ENCODE measurements at places on chromosomes 12 and 14.

- no peak for DNase-seq
These were observed 34.1 kb upstream of the SMOC1 start for GRCh38 chr14:69845050-69845581.

DNA sequence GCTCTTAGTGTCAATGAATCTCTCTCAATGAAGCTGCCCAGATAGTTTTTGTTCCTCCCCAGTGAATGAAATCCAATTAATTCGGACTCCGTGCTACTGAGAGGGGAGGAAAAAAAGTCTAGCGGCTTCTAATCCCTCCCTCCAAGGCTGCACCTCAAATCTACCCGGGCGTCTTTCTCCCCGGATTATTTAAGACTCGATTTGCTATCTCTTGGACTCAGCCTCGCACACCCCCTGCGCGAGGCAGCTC is 134 bp downstream of the DUSP6 start:
- no peak for DNase-seq

DNA sequence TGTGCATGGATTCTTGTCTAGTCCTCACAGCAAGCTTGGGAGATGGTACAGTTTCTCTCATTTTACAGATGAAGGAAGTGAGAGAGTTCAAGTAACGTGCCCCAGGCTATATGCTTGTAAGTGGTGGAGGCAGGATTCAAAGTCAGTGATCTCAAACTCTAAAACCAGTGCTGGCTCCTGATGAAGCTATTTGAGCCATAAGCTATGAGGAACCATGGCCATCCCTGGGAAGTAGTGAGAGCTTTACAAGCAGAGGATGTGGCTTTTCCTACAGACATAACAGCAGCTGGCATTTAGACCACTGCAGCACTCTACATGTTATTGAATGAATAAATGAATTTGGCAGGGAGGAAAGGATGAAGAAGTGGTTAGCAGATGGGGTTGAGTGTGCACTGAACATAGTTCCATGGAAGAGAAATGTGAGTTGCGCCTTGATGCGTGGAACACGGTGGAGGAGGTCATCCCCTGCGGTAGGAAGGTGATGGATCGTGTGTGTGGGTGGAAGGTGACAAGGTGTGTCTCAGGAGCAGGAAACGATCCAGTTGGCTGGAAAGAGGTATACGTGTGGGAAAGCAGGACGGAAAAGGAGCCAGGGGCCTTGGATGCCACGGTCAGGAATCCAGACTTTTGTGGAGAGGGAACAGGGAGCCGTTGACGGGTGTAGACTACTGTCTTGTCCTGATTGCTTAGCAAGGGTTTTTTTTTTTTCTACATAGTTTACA is 65.2 kb downstream of the RFX4 start:
- no peak for DNase-seq

DNA sequence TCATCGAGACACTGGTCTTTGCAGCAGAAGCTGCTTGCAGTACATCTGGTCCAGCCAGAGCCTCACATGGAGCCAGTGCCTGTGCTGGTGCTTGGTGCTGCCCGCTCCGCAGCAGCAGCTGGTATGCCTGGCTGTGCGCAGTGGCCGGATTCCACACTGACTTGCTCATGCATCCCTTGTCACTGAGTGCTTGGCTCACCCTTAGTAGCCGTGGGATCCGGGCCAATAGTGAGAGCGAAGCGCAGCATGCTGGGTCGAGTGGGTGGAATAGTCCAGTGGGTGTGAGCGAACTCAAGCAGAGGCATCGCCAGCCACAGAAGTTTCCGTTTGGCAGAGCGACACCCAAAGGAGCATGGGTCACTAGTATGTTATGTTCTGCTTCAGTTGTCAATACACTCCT is 10.1 kb upstream of the FBXO33 start:
- DNase-seq = no peak

DNA sequence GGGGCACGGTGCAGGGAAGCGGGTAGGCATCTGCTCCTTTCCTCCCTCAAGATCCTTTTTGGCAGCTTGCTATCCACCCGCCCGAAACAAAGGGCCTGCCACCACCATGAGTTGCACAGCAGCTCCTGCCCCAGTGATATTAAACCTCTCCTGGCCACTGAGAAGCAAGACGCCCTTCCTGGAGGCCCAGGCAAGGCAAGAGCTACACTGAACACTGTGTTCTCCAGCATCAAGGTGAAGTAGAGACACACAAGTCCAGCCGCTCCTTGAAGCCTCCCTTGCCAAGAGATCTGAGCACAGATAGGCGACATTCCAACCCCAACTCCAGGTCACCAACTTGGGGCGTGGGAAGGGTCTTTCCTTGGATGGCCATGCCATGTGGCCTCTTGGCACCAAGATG is 70.9 kb downstream of the ACTN1 start:
- no peak for DNase-seq

GRCh38 chr14:68607081-68607866 is 185.6 kb downstream of the ZFP36L1 start:
- DNase-seq = no peak

DNA sequence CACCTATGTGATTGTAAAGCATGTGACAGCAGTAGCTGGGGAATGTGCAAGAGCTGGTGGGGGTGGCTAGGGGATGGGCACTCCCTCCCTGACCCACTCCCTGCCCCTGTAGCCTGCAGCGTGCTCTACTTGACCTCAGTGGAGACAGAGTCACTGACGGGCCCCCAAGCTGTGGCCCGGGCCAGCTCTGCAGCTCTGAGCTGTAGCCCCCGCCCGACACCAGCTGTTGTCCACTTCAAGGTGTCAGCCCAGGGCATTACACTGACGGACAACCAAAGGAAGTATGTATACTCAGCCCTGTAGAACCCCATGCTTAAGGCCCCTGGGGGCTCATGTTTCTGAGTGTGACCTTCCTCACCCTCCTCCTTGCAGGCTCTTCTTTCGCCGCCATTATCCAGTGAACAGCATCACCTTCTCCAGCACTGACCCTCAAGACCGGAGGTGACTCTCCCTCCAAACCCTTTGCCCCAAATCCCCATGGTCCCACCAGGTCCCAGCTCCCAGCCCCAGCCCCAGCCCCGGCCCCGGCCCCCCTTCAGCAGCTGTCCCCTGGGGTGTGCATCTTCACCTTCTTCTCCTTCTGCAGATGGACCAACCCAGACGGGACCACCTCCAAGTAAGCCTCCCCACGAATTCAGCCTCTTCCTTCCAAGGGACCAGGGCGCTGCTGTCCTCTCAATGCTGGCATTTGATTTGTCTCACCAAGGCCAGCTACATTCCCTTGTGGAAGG is 13.3 kb downstream of the TNS2 start:
- DNase-seq = no peak

GRCh38 chr12:115898670-115899069 is 378.8 kb downstream of the MED13L start:
- DNase-seq = no peak

GRCh38 chr12:91225316-91225715 is 42.7 kb upstream of the DCN start:
- no peak for DNase-seq

DNA sequence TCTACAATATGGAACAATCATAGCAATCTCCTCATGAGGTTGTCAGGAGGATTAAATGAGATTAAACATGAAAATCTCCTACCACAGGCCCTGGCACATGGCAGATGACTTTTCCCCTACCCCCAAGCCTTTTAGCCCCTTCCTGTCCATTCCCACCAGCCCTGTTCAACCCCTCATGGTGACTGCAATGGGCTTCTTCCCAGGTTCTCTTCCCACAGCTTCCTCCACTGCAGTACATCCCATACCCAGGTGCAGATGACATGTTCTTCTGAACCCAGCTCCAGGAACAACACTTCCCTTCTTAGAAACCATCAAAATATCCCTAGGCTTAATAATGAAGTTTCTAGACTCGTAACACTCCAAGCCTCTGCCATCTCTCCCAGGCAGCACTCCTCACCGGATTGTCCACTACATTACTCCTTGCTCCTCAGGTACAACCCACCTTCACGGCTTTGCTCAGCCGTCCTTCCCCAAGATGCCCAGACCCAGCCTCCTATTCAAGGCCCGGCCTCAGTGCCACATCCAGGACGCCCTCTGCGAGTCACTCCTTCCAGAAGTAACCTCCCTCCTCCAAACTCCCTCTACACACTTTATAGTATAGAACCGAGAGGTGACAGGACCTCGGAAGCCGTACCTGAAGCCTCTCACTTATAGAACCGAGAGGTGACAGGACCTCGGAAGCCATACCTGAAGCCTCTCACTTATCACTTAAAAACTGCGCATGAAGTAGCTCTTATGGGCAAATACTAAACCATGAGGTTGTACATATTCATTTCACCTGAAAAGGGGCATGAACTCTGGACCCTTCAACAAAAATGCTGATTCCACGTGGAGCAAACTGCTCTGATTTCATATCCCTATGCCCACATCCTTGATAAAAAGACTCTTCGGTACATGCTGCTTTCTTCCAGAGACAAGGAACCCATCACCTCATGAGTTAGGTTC is 1.5 kb downstream of the CRACR2A start:
- DNase-seq = no peak

GRCh38 chr14:54025661-54026060 is 69.0 kb upstream of the BMP4 start:
- no peak for DNase-seq

DNA sequence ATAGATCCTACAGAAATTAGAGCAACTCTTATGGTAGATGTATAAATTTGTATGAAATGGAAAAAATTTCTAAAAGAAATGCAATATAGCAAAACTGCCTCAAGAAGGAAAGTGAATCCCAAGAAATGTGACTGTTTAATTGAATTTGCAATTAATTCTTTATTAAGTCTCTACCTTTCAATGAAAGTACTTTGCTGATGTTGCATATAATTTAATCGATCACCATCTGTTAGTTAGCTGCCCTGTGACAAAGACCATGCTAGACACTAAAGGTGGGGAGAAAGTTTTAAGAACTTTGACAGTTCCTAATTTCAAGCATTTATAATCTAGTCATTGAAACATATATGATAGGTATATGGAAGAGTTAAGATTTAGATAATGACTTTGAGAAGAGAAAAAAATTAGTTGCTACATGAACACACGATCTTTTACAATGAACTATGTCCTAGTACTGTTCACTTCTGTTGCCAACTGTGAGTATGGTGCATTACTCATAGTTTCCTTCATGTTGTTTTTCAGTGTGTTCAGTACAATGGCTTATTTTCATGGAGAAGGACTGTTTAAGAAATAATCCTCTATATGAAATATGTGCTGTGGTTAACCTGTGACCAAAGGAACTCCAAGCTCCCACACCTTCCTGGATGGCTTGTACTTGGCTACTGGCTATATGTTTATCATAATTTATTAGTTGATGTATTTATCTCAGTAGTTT is 128.4 kb downstream of the METTL25 start:
- DNase-seq = peak; percentile 60

DNA sequence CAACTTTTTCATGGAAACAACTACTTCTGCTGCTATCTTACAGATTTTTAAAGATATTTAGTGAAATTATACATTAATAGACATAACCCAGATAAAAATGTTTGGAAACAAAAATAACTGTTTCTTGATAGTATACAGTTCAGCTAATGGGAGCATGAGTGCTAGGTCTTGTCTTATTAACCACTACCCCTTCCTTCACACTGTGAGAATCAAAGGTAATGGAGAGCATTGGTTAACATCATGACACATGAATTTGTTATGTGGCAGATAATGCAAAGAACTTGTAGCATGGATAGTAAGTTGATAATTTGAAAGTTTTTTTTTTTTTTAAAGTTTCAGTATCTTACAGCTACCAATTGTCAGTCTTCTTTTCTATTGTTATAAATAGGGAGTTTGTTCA is 44.2 kb downstream of the CCDC91 start:
- no peak for DNase-seq

DNA sequence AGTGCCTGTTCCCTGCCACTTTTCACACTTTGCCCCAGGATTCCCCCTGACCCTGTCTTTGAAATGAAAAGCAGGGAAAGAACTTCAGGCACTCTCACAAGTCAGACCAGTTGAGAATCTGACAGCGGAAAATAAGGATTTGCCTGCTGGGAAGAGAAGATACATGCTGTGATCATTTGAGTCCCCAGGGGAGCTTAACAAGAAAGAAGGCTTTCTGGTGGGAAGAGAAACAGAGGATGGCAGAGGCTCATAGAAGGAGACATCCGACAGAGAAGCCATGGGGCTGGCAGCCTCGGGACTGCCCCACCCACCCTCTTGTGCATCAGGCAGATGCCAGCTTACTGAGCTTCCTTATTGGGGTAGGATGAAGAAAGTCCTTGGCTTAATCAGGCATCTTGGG is 11.9 kb downstream of the TTC9 start:
- no peak for DNase-seq

DNA sequence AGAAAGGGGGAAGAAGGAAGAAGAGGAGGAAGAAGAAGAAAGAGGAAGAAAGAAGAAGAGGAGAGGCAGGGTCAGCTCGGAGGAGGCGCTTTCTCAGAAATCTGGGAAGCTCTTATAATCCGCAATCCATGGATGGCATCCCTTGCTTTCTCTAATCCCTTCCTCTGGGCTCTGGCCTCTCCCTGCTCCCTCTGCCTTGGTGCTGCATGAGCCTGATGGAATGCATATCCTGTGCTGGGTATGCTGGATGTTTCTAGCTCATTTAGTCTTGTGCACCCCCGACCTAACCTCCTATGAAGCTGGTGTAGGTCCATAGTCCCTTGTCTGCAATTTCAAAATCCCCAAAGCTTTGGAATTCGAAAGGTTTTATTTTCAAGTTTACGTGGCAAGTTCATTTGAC is 94.2 kb upstream of the MYL2 start:
- DNase-seq = no peak

- DNase-seq = no peak
These were observed 103.0 kb upstream of the SFSWAP start for GRCh38 chr12:131607658-131608447.

DNA sequence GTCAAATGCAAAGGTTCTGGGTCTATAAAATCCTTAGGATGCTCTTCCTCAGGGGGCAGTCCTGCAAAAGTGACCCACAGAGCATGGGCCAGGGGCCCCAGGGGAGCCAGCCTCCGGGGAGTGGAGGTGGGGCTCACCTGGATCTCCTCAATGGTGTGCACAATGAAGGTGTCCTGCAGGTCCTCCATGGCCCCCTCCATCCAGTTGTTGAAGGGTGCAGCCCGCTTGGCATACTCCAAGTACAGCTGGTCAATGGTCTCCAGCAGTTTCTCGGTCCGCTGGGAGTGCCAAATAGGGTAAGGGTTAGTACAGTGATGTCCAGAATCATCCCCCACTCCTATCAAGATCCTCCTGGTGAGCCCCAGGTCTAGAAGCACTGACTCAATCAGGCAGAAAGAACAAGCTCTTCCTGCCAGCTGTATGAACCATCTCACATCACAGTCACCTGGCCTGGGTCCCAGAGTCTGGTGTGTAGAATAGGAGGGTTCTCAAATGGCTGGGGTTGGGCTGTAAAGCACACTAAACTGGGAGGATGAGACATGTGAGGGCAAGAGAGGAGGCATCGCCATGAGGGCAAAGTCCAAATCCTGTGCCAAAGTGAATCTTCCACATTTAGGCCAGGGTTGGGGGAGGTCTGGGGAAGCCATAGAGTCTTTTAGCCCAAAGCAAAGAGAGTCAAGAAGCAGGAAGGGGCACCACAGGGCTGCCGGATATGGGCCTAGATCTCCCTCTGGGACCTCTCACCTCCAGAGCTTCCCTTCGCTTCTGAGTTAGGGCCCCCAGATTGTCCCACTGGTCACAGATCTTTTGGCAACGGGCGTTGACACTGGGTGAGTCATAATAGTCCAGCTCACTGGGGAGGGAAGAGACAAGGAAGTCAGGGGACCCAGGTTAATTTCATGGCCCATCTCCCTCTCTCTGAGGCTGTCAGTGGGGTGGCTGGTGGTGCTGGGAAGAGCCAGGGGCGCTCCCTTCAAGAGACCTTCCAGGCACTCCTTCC is 91.5 kb upstream of the ZFP36L1 start:
- DNase-seq = peak; percentile 75
